Activated naive CD8-positive, alpha-beta T cell treated with anti-CD3 and anti-CD28 coated beads, Interleukin-2, amount 10 ng/mL, durations not matched to agents 7 days and 5 days (primary cell): ENCODE measurements at places on chromosomes 5 and 9. TPM values are rescaled to one million over a fixed set of nuclear protein-coding genes. Genes with fewer than 3 reads are reported as not detected.

- H3K36me3 ChIP-seq, result no peaks in the 10 kb centered on the region
- H3K4me1 ChIP-seq, result no peaks in the 10 kb centered on the region
- H3K27me3 ChIP-seq, result peaks cover 3% of the 10 kb centered on the region
- H3K4me3 ChIP-seq, result no peak overlapping the region
- H3K27ac ChIP-seq, result no peak overlapping the region
- no peak for DNase-seq
Measured at GRCh38 chr5:72744136-72744535, 72.3 kb upstream of the TNPO1 start.

- no peaks in the 10 kb centered on the region for H3K4me1 ChIP-seq
- H3K36me3 ChIP-seq, result no peaks in the 10 kb centered on the region
- H3K27ac ChIP-seq, result no peak overlapping the region
- no peak for DNase-seq
- no peak overlapping the region for H3K4me3 ChIP-seq
Measured at GRCh38 chr5:101977729-101978345, 318.2 kb downstream of the SLCO4C1 start.

DNA sequence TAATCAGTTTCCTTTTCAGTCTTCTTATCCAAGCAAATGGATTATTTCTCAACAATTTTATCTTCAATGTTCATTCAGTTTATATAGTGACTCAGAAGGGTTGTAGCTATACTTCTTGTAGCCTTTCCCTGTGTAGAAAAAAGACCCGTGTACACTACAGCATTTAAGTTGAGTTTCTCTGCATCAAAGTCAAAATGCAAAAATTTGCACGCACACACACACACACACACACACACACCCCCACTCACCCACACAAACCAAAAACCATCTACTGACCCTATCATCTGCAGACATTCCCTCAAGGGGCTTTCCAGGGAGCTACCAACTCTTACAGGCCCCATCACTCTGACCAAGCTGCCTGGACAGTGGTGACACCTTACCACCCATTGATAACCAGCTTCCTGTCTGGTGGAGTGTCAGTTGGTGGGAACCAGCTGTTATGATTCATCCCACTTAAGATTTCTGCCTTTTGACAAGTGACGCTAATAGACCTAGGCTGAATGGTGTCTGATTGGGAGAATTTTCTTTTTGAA is 12.2 kb upstream of the ELL2 start:
- no peak overlapping the region for H3K27ac ChIP-seq
- H3K36me3 ChIP-seq, result no peaks in the 10 kb centered on the region
- no peak overlapping the region for H3K4me3 ChIP-seq
- peaks cover 5% of the 10 kb centered on the region for H3K27me3 ChIP-seq
- peaks cover 4% of the 10 kb centered on the region for H3K4me1 ChIP-seq
- no peak for DNase-seq

DNA sequence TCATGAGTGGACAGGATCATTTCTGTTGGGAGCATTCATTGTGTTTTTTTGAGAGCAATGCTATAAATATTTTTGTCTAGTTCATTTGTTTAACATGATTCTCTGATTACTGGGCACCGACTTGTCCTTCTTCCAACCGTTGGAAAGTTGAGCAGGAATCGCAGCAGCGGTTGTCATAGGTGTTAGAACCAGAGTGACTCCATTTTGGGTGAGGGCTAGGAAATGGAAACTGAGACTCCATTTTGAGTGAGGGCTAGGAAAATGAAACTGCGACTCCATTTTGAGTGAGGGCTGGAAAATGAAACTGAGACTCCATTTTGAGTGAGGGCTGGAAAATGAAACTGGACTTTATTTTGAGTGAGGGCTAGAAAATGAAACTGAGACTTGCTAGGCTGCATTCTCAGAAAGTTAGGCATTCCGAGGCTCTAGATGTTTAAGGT is 100.6 kb downstream of the ICE1 start:
- DNase-seq, result no peak
- no peaks in the 10 kb centered on the region for H3K27me3 ChIP-seq
- H3K4me1 ChIP-seq, result peaks cover 21% of the 10 kb centered on the region
- H3K27ac ChIP-seq, result peak overlapping the region; percentile 82

The OR1J2 gene
- total RNA-seq, result not detected

DNA sequence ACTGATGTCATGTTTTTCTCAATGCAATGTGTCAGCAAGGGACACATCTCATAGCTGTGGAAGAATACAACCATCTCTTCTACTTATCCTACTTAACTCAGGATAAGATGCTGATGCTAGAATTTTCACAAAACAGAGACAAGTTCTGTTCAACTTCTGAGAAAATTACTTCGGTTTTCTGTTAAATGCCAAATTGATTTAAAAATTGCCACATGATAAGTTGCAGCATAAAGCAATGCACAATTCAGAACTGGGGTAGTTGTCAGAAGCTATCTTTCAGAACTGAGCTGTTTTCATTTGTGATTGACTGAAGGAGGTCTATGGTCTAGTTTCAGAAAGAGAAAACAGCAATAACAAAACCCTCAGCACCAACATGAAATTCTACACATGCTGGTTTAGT is 954.8 kb upstream of the C9orf72 start:
- H3K27ac ChIP-seq, result no peak overlapping the region
- no peak overlapping the region for H3K4me3 ChIP-seq
- H3K27me3 ChIP-seq, result no peaks in the 10 kb centered on the region
- no peaks in the 10 kb centered on the region for H3K4me1 ChIP-seq
- DNase-seq, result no peak

DNA sequence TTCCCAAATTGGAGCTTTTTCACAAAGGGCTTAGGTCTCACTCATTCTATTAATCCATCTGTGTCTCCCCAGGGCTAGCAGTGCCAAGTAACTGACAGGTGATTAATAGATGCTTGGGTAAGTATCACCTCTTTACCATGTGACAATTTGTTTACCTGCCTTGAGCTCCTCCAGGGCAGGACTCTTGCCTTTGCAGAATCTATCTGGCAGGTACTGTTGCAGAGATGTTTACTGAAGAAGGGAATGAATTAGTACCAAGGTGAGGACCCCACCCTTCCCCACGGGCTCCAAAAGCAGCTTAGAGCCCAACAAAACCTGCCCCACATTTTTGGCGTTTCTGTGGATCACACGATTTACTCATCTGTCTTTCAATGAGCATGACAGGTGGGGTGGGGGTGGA is 698 bp upstream of the TGFBI start:
- H3K27me3 ChIP-seq, result peaks cover 51% of the 10 kb centered on the region
- peaks cover 2% of the 10 kb centered on the region for H3K4me1 ChIP-seq
- no peak for DNase-seq
- H3K27ac ChIP-seq, result no peak overlapping the region
- H3K4me3 ChIP-seq, result no peak overlapping the region

The MAN2A1 gene
- total RNA-seq, result 38.2 TPM

The SLC6A3 gene
- total RNA-seq, result not detected

The ORM2 gene
- not detected for total RNA-seq

The CTSL gene
- total RNA-seq, result 18.4 TPM

GRCh38 chr5:139138109-139138508 is 60.1 kb downstream of the SIL1 start:
- no peak overlapping the region for H3K27ac ChIP-seq
- no peaks in the 10 kb centered on the region for H3K4me1 ChIP-seq
- no peak for DNase-seq

DNA sequence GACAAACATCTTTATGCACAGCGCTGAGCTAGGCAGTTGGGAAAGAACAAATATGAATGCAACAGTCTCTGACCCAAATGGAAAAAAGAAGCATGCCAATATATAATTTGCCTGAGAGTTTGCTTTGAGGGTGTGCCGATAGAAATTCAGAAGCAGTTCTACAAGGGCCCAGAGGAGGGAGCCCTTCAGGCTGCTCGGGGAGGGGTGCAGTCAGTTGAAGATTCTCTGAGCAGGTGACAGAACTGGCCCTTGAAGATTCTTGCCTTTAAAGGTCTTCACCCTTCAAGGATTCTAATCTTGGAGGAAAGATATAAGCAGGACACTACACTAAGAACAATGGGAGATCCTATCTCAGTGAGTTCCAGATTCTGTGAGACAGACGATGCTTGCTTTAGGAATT is 3.7 kb upstream of the PAPPA start:
- H3K4me3 ChIP-seq, result no peak overlapping the region
- no peak overlapping the region for H3K27ac ChIP-seq
- no peak for DNase-seq
- no peaks in the 10 kb centered on the region for H3K36me3 ChIP-seq

The AJM1 gene
- total RNA-seq, result 6.7 TPM

- DNase-seq, result no peak
- peaks cover 2% of the 10 kb centered on the region for H3K27me3 ChIP-seq
- no peak overlapping the region for H3K4me3 ChIP-seq
- H3K27ac ChIP-seq, result no peak overlapping the region
- H3K4me1 ChIP-seq, result peaks cover 39% of the 10 kb centered on the region
Measured at GRCh38 chr9:20040991-20041696, 252.3 kb upstream of the SLC24A2 start.

- H3K36me3 ChIP-seq, result peaks cover 9% of the 10 kb centered on the region
- H3K27me3 ChIP-seq, result no peaks in the 10 kb centered on the region
- H3K27ac ChIP-seq, result no peak overlapping the region
- no peak overlapping the region for H3K4me3 ChIP-seq
Measured at GRCh38 chr5:180041301-180042274, 30.0 kb downstream of the RNF130 start.

The AIF1L gene
- total RNA-seq, result 0.34 TPM
